ENCODE measurements at places on chromosomes 5 and 9.

DNA sequence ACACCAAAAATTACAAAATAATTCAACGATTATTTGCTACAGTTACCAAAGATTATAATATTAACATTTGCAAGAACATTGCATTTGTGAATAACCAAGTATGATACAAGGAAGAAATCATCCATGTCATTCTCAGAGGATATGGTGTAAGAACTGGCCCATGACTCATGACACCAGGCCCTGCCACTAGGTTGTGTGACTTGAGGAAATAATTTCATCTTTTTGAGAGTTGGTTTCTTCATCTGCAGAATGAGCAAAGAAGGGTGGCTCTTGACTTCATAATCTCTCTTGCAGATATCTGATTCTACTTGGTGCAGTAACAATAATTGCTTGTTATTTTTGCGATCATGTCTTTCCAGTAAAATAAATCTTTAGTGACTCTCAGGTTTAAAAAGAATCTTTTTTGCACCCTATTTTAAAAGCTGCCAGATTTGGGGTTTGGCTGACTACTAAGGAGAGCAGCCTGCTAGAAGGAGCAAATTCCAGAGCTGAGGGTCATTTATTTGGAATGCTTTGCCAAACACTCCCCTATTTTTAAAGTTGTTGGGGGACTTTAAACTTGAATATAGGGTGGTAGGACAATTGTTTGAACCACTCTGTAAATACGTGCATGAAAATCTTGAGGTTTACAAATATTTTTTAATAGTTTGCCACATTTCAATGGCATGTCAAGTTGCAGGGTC lies 23.5 kb downstream of the ITGA1 start:
- no peak overlapping the region for H3K4me3 ChIP-seq
- H3K4me1 ChIP-seq: peaks cover 5% of the 10 kb centered on the region
- no peak for DNase-seq
- no peaks in the 10 kb centered on the region for H3K27me3 ChIP-seq

DNA sequence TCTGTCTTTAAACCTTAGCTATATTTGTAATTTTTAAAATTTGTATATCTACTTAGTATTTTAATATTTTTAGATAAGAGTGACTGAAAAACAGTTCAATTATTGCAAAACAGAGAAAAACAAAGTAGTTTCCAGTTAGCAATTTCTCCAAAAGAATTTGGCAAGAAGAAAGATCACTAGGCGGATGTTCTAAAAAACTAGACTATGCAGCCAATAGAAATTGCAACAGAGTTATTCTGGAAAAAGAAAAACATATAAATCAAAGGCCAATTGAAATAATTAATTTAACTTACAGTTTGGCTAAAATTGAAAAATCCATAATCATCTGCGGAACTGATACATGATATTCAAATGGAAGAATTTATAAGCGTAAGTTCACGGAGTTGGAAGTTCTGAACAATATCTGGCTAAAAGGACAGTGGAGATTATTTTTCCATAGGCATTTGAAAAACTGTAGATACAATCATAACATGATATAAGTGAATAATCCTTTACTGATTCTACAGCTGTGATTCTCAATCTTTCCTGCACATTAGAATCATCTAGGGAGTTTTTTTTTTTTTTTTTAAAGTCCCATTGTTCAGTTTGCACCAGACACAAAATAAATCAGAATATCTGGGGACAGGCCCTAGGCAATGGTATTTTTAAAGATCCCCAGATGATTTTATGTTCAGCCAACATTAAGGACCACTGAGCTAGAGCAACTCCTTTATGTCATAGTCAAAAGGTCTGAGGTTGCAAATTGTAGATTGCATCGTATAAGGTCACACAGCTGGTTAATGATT lies 605.1 kb upstream of the DAB2 start:
- H3K27ac ChIP-seq: no peak overlapping the region
- no peaks in the 10 kb centered on the region for H3K36me3 ChIP-seq
- H3K4me1 ChIP-seq: no peaks in the 10 kb centered on the region
- DNase-seq: no peak
- no peak overlapping the region for H3K4me3 ChIP-seq

GRCh38 chr9:133943781-133944745 lies 48.1 kb downstream of the VAV2 start:
- H3K4me1 ChIP-seq: no peaks in the 10 kb centered on the region
- H3K27me3 ChIP-seq: no peaks in the 10 kb centered on the region
- DNase-seq: no peak
- H3K4me3 ChIP-seq: no peak overlapping the region
- no peaks in the 10 kb centered on the region for H3K36me3 ChIP-seq
- no peak overlapping the region for H3K27ac ChIP-seq

GRCh38 chr5:34507933-34508332 lies 148.2 kb upstream of the RAI14 start:
- no peak overlapping the region for H3K27ac ChIP-seq
- no peak overlapping the region for H3K4me3 ChIP-seq
- no peaks in the 10 kb centered on the region for H3K4me1 ChIP-seq
- H3K36me3 ChIP-seq: no peaks in the 10 kb centered on the region
- peaks cover 57% of the 10 kb centered on the region for H3K27me3 ChIP-seq

DNA sequence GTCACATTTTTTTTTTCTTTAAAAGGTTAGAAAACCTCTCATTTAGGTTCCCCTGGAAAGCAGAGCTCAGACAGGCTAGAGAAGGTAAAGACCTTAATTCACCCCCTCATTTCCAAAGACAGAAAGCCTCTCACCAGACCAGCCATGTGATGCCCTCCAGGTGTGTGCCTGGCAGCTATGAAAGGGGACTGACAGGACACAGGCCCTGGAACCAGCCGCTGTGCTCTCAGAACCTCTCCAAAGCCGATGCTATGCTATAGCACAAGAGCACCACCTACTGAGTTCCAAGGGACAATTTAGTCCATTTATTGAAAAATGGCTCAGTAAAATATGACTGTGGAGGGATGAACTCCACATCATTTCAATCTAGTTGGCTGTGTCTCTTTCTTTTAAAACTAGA lies 48.8 kb downstream of the FANCC start:
- no peak for DNase-seq
- no peak overlapping the region for H3K4me3 ChIP-seq
- H3K27me3 ChIP-seq: no peaks in the 10 kb centered on the region
- peaks cover 28% of the 10 kb centered on the region for H3K4me1 ChIP-seq
- H3K36me3 ChIP-seq: peaks cover 4% of the 10 kb centered on the region

- no peak for DNase-seq
- no peaks in the 10 kb centered on the region for H3K27me3 ChIP-seq
- H3K4me1 ChIP-seq: peaks cover 3% of the 10 kb centered on the region
- peaks cover 7% of the 10 kb centered on the region for H3K36me3 ChIP-seq
- no peak overlapping the region for H3K4me3 ChIP-seq
- no peak overlapping the region for H3K27ac ChIP-seq
Observed at GRCh38 chr5:150700246-150700593, 642 bp downstream of the RBM22 start.

DNA sequence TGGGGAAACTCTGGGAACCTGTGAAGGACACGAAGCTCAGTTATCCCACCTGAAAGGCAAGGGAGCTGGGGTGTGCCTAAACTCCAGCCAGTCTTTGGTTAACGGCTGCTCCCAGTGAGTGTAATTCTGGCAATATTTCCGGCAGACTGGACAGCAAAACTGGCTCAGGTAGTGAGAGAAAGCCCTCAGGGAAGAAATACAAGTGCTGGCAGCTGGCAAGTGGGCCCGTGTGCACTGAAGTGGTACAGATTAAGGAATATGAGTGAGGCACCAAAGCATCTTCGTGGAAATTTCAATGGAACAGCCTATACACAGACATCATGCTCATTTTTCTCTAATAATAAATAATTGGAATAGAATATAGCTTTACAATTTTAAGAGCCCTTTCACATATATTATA lies 56.2 kb downstream of the ABHD17B start:
- peaks cover 10% of the 10 kb centered on the region for H3K36me3 ChIP-seq
- DNase-seq: no peak
- H3K4me3 ChIP-seq: no peak overlapping the region

DNA sequence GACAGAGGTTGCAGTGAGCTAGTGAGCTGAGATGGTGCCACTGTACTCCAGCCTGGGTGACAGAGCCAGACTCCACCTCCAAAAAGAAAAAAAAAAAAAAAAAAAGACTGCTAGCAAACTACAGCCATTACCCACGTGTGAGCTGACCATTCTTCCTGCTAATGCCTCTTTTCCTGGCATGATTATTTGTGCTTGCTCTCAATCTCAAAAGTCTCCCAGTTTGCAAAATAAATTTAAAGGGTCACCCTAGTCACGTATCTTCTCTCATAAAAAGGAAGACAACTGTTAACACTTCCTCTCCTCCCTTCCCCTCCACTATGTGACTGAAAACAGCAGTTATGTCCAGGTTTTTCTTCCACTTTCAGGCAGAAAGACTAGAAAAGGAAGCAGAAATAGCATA lies 37.2 kb downstream of the TRIM36 start:
- H3K4me3 ChIP-seq: no peak overlapping the region
- DNase-seq: no peak
- no peak overlapping the region for H3K27ac ChIP-seq
- no peaks in the 10 kb centered on the region for H3K4me1 ChIP-seq
- H3K36me3 ChIP-seq: no peaks in the 10 kb centered on the region

DNA sequence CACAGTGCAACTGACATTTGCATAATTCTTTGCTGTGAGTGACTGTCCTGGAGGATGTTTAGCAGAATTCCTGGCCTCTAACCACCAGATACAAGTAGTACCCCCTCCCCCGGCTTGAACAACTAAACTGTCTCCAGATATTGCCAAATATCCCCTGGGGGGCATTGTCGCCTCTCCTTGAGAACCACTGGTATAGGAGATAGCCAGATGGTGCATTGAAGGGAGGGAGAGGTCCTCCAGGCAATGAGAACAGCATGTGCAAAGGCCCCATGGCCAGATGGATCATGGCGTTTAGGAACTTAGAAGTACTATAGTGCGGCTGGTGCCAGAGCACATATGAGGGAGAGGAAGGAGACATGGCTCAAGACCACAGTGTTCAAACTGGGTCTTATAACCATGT lies 18.9 kb upstream of the ORM1 start:
- H3K4me1 ChIP-seq: peaks cover 5% of the 10 kb centered on the region
- H3K27me3 ChIP-seq: no peaks in the 10 kb centered on the region
- no peaks in the 10 kb centered on the region for H3K36me3 ChIP-seq
- no peak overlapping the region for H3K27ac ChIP-seq

GRCh38 chr9:114723931-114724330 lies 41.9 kb upstream of the TEX48 start:
- H3K27me3 ChIP-seq: peaks cover 4% of the 10 kb centered on the region
- H3K27ac ChIP-seq: no peak overlapping the region
- H3K4me3 ChIP-seq: no peak overlapping the region
- peaks cover 20% of the 10 kb centered on the region for H3K36me3 ChIP-seq

DNA sequence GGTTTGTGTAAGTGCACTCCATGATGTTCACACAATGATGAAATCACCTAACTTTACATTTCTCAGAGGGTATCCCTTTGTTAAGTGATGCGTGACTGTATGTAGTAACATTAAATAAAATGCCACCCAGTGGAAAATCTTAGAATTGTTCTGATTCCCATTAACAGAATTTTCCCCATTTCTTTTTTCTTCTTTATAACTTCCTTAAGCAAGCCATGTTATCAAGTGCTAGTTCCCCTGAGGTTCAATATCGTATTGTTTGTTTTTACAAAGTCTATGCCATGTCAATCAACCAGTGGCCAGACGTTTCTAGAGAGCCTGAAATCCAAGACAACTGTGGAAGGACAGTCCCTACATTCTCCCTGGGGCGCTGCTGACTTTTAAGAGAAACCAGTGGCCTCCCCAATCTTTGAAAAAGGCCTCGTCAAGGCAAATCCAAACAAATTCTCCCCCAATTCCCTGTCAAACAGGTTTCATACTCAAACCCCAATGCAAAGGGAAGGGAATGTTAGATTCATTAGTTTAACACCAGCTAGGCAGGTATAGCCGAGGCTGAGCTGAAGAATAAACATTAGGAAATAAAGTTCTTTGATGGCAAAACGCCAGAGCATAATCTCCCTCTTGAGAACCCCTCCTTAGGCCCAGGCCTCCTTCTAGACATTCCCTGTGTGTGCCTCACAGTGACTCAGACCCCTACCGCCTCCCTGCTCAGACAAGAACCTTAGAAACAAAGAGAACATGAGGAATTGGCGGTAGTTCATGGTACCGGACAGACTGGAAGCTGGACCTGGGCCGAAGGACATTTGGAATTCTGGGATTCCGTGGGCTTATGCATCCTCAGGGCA lies 198.7 kb downstream of the GNA14 start:
- DNase-seq: no peak
- no peak overlapping the region for H3K4me3 ChIP-seq
- H3K36me3 ChIP-seq: peaks cover 2% of the 10 kb centered on the region
- H3K27ac ChIP-seq: no peak overlapping the region
- H3K27me3 ChIP-seq: no peaks in the 10 kb centered on the region

DNA sequence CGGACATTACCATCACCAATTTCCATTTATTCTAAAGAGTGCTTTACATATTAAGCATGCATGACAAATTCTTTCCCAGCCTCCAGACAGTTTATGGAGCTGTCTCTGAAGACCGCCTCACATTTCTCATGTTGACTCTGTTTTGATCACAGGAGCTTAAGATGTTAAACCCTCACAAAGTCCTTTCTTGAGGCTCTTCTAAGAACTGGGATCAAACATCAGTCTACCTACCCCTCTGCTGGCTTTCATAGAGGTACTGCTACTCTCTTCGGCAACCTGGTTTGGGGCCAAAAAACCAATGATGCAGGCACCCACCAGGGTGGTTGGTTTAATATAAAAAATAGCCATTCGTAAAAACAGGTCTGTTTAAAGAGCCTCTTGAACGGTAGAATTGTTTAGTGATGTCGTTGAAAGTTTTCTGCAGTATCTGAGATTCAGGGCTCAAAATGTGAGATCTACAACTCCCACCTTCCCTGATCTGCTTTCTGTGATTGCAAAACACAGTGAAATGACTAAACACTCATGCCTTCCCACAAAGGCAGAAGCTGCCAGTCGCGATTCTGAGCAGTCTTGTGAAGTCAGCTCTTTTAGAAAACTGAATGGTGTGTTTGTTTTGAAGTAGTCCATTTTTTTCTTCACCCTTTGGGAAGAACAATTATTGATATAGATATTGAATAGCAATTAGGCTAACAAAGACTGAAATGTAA lies 3.5 kb downstream of the RXFP3 start:
- DNase-seq: no peak
- H3K4me1 ChIP-seq: peaks cover 5% of the 10 kb centered on the region
- H3K36me3 ChIP-seq: no peaks in the 10 kb centered on the region

DNA sequence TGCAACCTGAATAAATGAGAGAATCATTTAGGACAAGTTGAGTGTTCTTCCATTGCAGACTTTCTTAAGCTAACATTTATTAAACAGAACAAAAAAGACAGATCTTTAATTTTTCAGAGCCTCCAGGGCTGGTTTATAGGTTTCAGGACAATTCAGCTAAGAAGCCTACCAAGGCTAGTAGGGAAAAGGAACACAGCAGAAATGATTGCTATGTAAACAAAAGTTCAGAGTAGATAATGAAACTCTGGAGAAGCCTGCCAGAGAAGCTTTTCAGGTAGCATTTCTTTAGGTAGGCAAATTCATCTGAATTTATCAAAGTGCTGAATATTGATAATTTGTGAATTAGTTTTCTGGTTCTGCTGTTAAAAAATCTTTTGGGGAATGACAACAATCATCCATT lies 264.2 kb downstream of the DEPDC1B start:
- no peaks in the 10 kb centered on the region for H3K27me3 ChIP-seq
- no peaks in the 10 kb centered on the region for H3K4me1 ChIP-seq
- H3K36me3 ChIP-seq: no peaks in the 10 kb centered on the region
- DNase-seq: no peak
- H3K27ac ChIP-seq: no peak overlapping the region

Data from activated naive CD8-positive, alpha-beta T cell treated with anti-CD3 and anti-CD28 coated beads for 36 hours (primary cell).